Articular chondrocyte of knee joint (primary cell): ENCODE measurements at places on chromosomes 5 and 9. TPM values are rescaled to one million over a fixed set of nuclear protein-coding genes. Genes with fewer than 3 reads are reported as not detected.

The SLC30A5 gene
- 51.0 and 55.9 TPM in 2 replicates for total RNA-seq

The ADGRD2 gene
- total RNA-seq, result not detected in 2 replicates

The ENHO gene
- 0.32 and 0.39 TPM in 2 replicates for total RNA-seq

The GABRA1 gene
- total RNA-seq, result not detected in 2 replicates

The GABBR2 gene
- 0.11 TPM in 1 of 2 replicates, not detected in the other for total RNA-seq

The WDR38 gene
- not detected in 2 replicates for total RNA-seq

The OBP2B gene
- total RNA-seq, result not detected in 2 replicates

The DBH gene
- under 0.01 TPM in 1 of 2 replicates, not detected in the other for total RNA-seq

The INSL4 gene
- not detected in 2 replicates for total RNA-seq

The CD74 gene
- 2.0 and 5.9 TPM in 2 replicates for total RNA-seq

The FOXD4L6 gene
- total RNA-seq, result 0.13 TPM in 1 of 2 replicates, not detected in the other

The SPAAR gene
- 0.26 and 0.54 TPM in 2 replicates for total RNA-seq

The BASP1 gene
- 137 and 203 TPM in 2 replicates for total RNA-seq

The NLN gene
- total RNA-seq, result 41.0 and 59.8 TPM in 2 replicates

The PDE8B gene
- total RNA-seq, result 0.11 and 0.39 TPM in 2 replicates

The NINJ1 gene
- total RNA-seq, result 24.7 and 25.4 TPM in 2 replicates

The ECSCR gene
- 0.52 and 1.5 TPM in 2 replicates for total RNA-seq

The PGGT1B gene
- 14.6 and 18.0 TPM in 2 replicates for total RNA-seq

The SPATA9 gene
- 0.11 and 1.7 TPM in 2 replicates for total RNA-seq

The PCDHGB1 gene
- total RNA-seq, result 4.1 and 6.1 TPM in 2 replicates

The TAF11L5 gene
- not detected in 2 replicates for total RNA-seq

The NDUFS4 gene
- total RNA-seq, result 95.3 and 108 TPM in 2 replicates

The FRMD3 gene
- 0.11 and 0.13 TPM in 2 replicates for total RNA-seq

The TLN1 gene
- 275 and 305 TPM in 2 replicates for total RNA-seq

The GNA14 gene
- 0.91 and 2.6 TPM in 2 replicates for total RNA-seq

The PKD2L2 gene
- total RNA-seq, result 0.13 TPM in 1 of 2 replicates, not detected in the other

The SCGB3A1 gene
- not detected in 2 replicates for total RNA-seq

The DDX4 gene
- total RNA-seq, result not detected in 2 replicates

The CENPP gene
- 10.8 and 11.2 TPM in 2 replicates for total RNA-seq
